ENCODE measurements at places on chromosomes 3 and 15.

- DNase-seq: no peak
Observed at GRCh38 chr3:12729051-12729651, 29.9 kb downstream of the TMEM40 start.

GRCh38 chr3:71317749-71318457, 265.6 kb downstream of the FOXP1 start:
- DNase-seq: no peak

GRCh38 chr3:67624078-67624477, 30.3 kb downstream of the SUCLG2 start:
- no peak for DNase-seq

DNA sequence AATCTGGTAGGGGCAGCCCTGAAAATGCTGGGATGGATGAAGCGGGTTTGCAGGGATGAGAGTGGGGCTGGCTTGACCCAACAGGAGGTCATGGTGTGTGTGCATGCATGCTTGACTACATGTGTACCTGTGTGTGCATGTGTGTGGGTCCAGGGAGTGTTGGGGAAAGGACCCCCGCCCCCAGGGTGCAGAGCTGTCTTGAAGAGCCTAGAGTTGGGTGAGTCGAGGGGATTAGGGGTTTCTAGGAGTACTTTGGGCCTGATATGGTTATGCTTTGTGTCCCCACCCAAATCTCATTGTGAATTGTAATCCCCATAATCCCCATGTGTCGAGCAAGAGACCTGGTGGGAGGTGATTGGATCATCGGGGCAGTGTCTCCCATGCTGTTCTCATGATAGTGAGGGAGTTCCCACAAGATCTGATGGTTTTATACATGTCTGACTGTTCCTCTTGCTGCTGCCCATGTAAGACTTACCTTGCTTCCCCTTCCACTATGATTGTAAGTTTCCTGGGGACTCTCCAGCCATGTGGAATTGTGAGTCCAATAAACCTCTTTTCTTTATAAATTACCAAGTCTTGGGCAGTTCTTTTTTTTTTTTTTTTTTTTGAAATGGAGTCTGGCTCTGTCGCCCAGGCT, 5.2 kb upstream of the LCTL start:
- no peak for DNase-seq

- DNase-seq: no peak
Observed at GRCh38 chr15:91665212-91665611, 188.3 kb upstream of the SLCO3A1 start.

DNA sequence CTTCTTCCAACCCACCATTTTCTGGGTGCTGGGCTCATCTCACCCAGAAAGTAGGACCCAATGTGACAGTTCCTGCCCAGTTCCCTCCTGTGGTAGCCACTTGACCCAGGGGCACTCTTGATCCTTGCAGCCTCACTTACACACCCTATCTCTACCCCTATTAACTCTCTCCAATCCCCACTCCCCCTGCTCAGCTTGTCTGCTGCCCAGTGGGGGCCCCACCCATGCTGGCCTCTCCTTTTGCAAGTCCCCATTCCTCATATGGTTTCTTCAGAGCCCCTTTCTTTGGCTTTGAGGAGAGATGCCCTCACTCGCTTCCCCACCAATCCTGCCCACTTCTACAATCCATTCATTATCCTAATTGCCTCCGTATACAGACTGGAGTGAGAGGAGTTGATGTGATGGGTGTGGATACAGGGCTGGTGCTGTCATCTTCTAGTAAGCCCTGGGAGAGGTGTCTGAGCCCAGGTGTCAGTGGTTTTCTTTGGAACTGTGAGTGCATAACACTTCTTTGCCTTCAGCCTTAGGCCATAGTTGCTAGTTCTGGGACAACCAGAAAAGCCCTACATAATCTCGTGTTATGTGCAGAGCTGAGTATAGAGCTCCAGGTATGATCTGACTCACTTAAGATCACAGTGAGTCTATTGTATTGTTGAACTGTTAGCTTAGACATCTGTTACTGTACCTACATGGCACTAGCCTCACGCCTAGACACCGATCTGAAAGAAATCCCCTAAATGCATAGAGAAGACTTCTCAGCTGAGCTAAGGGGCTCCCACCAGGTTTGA, 4.8 kb upstream of the CCR5 start:
- DNase-seq: no peak

Data from endothelial cell (in vitro differentiated cells).